ENCODE measurements at places on chromosomes 16 and 17.

DNA sequence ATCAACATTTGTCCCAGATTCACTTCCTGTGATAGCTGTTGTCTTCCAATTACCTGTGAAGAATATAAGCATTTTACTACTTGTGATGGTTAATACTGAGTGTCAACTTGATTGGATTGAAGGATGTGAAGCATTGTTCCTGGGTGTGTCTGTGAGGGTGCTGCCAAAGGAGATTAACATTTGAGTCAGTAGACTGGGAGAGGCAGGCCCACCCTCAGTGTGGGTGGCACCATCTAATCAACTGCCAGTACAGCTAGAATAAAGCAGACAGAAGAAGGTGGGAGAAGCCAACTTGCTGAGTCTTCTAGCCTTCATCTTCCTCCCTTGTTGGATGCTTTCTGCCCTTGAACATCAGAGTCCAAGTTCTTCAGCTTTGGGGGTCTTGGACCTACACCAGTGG is 660.4 kb upstream of the GOT2 start:
- DNase-seq = no peak

- DNase-seq = no peak
Observed at GRCh38 chr17:50893183-50893993, 27.2 kb upstream of the TOB1 start.

GRCh38 chr17:2029911-2030778 is at the start of gene DPH1:
Gene DPH1 (plus strand): TSS chr17:2030153. CDS start chr17:2030170, 17 bp downstream.
- peak; percentile 75 for DNase-seq

DNA sequence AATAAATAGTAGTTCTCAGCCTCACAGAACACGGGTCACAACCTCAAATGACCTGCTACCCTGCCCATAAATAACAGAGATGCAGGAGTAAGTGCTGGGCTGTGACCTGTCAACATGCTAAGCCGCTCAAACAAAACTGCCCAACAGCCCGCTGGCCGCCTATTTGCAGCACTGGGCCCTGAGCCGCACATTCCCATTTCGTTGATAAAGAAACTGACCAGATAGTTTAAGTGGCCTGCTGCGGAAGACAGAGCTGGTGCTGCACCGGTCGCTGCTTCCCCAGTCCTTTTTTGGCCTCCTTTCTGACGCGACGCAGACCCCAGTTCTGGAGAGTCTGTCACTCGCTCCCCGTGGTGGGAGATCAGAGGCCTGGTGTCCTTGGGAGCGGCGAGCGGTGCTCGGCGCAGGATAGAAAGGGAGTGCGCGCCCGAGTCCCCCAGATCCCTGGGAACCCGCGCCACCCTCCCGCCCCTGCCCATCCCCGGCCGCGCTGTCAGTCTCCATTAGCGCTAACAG is 349 bp upstream of the SLC6A2 start:
- DNase-seq = no peak

DNA sequence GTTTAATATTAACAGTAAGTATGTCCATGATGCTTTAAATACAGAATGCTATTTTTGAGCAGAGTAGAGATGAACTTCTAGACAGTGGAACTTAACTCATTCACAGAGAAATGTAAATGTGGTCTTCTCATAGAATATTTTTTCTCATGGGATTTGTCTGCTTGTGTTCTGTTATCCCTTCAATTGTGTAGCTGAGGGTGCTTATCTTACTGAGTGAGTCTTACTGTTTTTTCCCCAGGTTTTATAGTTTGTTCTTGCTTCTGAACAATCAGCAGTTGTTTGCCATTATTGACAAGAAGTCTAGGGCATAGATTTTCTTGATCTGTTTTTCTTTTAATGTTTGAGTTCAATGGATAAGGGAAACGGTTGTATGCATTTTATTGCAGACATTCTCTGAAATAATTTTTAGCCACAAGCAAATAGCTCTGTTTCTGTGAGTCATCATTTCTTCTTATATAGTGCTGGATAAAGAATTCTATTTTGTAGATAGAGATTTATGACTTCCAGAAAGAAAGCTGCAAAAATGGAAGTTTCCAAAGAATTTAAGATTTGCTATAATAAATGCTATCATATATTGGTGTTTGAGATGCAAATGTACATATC is 60.5 kb downstream of the NF1 start:
- DNase-seq = no peak

GRCh38 chr16:59090541-59090940 is 356.4 kb upstream of the GOT2 start:
- no peak for DNase-seq

DNA sequence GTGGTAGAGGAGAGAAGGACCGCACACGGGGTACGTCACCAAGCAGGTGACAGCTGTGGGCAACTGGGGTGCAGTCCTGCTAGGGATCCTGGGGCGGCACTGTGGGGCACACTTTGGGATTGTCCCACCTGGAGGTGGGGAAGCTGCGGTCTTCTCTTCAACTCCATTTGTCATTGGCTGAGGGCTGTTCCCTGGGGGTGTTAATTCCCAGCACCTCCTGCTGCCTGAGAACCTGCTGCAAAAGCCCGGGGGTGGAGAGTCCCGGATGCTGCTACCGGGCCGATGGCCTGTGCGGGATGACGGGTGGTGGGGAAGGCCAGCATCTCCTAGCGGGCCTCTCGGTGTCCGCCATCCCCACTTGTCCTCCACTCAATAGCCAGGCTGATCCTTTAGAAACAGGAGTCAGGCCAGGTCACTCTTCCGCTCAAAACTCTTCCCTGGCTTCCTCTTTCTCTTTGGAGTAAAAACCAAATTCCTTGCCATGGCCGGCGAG is 100.2 kb downstream of the CYLD start:
- no peak for DNase-seq

GRCh38 chr16:56610017-56610608 is 1.7 kb downstream of the MT2A start:
- peak; percentile 59 for DNase-seq

DNA sequence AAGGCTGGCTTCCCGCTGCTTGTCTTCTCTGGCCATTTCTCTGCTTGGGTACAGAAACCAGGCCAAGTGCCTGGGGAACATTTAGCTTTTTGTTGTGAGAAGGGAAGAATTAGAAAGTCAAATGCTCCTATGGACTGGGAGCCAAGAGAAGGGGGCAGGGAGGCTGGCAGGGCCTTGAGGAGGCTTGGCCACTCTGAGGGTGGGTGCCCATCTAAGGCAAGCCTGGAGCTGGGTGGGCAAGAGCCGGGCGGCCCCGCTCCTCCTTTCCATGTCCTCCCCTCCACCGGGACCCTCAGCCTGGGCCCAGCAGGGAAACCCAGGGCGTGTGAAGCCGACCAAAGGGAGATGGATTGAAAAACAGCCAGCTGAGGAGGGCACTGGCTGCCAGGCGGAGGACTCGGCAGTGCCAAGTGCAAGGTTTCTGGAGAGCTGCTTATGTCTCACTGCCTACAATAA is 69.4 kb downstream of the NTN1 start:
- no peak for DNase-seq

DNA sequence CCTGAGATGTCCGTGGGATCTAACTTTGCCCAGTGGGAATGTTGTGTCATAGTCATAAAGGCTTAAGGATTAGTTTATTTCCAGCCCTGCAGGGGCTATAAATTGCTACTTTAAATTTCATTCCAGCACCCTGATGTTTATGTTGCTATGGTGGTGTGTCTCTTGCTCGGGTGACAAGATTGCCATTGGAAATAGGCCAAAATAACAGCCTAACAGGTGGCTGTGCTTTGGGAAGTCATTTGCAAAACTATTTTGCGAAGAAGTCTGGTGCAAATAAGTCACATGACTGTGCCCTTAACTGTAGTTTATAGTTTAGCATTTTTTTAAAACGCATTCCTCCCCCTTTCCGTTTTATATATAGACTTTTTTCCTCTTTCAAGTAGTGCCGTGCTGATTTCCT is 23.1 kb downstream of the PITPNC1 start:
- DNase-seq = no peak

DNA sequence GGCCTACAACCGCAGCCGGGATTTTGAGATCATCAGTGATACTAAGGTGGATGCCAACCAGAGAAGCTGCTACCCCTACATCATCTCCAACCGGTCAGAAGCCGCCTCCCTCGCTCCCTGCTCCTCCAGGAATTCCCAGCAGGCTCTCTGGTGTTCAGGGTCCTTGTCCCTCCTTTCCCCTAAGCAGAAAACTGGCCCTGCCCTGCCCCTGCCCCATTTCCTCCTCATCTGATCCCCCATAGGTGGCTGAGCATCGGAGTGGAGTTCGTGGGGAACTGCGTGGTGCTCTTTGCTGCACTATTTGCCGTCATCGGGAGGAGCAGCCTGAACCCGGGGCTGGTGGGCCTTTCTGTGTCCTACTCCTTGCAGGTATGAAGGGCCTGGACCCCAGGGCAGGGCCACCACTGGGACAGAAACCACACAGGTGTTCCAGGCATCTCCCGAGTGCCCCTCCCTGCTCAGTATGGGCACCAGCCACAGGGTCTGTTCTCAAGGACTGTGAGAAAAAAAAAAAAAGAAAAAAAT is 29.8 kb downstream of the ANKRD40 start:
- no peak for DNase-seq

DNA sequence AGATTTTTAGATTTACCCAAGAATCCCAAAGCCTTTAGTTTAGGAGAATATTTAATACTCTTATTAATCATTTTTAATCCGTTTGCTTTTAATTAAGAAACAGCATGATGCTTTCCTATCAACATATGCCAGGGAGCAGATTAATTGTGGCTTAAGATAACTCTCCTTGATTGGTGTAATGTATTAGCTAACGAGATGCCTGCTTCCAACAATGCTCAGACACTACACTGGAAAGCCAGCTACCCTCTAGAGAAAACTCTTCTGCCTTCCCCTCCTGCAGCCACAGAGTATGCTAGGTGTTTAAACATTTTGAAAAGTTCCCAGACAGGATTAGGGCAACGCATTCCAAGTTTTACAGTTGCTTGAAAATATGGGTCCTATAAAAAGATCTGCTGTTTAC is 142.2 kb downstream of the AATF start:
- DNase-seq = no peak

- DNase-seq = no peak
Observed at GRCh38 chr17:19714542-19715411, 1.6 kb downstream of the SLC47A2 start.

DNA sequence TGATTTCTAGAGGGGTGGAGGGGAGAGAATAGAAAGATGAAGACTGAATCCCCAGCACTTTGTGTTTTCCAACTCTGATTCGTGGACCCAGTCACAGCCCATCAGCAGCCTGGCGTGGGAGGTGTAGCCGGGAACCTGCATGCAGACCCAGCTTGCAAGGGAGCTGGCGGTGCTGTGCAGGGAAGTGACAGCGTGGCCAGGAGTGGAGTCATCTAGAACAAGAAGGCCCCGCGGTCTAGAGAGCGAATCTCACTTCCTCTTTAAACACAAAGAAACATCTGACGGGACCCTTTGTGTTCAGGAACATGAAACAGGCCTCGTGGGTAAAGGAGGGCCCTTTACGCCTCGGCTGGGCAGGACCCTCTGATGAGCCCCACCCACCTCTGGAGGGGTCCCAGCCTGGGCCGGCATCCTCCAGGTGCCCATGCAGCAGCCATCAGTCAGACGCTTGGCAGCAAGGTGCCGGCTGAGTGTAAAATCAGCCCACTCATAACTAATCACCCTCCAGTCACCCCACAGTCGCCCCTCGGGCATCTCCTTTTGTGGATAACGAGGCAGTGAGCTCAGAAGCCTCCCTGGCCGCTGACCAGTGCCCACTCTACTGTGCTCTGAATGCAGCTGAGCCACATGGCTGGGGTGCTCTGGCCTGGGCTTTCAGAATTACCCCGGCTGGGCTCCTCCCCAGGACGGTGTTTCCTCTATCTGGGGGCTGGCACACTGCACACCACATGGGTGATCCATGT is 4.4 kb downstream of the SNAI3 start:
- no peak for DNase-seq

DNA sequence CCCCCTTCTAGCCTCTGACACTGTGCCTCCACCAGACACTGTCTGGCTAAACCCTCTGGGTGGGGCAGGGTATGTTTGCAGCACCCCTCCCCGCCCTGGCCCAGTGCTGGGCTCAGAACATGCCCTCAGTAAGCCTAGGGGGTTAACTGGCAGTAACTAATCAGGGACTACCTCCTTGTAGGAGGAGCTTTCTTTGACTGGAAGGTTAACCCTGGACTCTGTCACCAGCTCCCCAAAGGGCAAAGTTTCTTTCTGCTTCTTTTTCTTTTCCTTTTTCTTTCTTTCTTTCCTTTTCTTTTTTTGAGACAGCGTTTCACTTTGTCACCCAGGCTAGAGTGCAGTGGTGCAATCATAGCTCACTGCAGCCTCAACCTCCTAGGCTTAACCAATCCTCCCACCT is 76.8 kb downstream of the PLXDC1 start:
- DNase-seq = no peak

DNA sequence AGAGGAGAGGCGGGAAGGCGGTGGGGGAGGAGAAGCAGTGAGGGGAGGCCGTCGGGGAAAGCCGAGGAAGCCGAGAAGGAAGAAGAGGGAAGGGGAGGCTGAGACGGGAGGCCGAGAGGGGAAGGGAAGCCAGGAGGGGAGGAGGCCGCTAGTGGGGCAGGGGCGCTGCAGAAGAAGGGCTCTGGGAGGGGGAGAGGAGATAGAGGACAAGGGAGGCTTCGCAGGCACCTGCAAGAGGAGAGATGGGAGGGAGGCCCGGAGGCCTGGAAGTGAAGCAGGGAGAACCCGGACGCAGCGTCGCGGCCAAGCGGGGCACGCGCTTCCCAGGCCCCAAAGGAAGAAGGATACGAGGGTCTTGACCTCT is 2.3 kb downstream of the C17orf58 start:
- no peak for DNase-seq

DNA sequence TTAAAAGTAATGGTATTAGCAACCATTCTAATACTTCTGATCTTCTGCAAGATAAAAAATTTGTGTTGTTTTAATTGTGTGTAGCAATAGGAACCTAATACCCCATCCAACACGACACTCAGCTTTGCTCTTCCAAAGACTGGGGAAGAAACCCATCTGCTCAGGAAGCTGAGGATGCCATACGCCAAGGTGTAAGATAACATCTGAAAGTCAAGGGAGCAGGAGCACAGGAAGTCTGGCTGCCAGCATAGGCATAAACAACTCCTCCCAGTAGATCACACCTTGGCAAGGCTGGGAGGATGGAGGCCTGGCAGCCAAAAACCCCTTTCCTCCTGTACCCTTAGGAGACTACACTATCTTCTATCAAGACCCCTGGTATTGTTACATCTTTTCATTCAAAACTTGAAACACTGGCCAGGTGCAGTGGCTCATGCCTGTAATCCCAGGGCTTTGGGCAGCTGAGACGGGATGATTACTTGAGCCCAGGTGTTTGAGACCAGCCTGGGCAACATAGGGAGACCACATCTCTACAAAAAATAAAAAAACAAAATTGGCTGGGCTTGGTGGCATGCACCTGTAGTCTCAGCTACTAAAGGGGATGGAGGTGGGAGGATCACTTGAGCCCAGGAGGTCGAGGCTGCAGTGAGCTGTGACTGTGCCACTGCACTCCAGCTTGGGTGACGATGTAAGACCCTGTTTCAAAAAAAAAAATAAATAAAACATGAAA is 5.7 kb upstream of the SPHK1 start:
- no peak for DNase-seq

DNA sequence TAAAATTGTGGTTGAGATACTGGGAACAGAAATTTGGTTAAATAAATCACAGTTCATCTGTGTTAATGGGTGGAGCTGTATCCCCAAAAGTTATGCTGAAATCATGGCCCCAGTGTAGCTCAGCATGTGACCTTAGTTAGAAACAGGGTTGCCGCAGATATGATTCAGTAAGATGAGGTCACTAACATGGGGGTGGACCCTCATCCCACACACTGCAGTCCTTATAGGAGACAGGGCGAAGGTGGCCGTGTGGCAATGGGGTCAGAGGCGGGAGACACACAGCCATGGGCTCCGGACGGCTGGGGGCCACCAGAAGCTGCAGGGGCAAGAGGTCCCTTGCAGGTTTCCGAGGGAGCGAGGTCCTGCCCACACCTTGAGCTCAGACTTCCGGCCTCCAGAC is 10.7 kb downstream of the GALNS start:
- DNase-seq = no peak

GRCh38 chr16:27239026-27239425 is 29.5 kb downstream of the NSMCE1 start:
- no peak for DNase-seq

All from stimulated activated CD8-positive, alpha-beta memory T cell treated with anti-CD3 and anti-CD28 coated beads, Interleukin-12 subunit alpha, Interleukin-12 subunit beta, amount 100 ng/mL, for 4 hours (primary cell).